Right ventricle myocardium inferior (tissue), 1 donor: ENCODE measurements at places on chromosomes 6 and 20. TPM values are rescaled to one million over a fixed set of nuclear protein-coding genes. Genes with fewer than 3 reads are reported as not detected.

GPX5 gene
- total RNA-seq: not detected

COL9A3 gene
- 5.5 TPM for total RNA-seq

IER3 gene
- total RNA-seq: 19.2 TPM

LPA gene
- not detected for total RNA-seq

FOXS1 gene
- 0.89 TPM for total RNA-seq

DEFB127 gene
- total RNA-seq: not detected

TCF19 gene
- 5.2 TPM for total RNA-seq

CTAGE9 gene
- total RNA-seq: not detected

TBX18 gene
- total RNA-seq: 8.4 TPM

FHL5 gene
- total RNA-seq: 6.8 TPM

ARMC2 gene
- total RNA-seq: 9.5 TPM

PPP1R3G gene
- total RNA-seq: 13.1 TPM

SOX18 gene
- 38.4 TPM for total RNA-seq

OOEP gene
- not detected for total RNA-seq

RSPO3 gene
- total RNA-seq: 0.92 TPM

SMIM28 gene
- not detected for total RNA-seq

SEMG1 gene
- not detected for total RNA-seq

PRDM13 gene
- total RNA-seq: not detected

ENPP5 gene
- total RNA-seq: 2.8 TPM

PLN gene
- total RNA-seq: 2,685 TPM

MEP1A gene
- not detected for total RNA-seq

GRM1 gene
- 2.9 TPM for total RNA-seq

PERP gene
- total RNA-seq: 49.1 TPM

MAS1 gene
- not detected for total RNA-seq

CDH4 gene
- total RNA-seq: 0.08 TPM

TMEM74B gene
- 2.9 TPM for total RNA-seq

SLC52A3 gene
- 2.7 TPM for total RNA-seq

CNPY3 gene
- total RNA-seq: 22.9 TPM

C20orf144 gene
- total RNA-seq: not detected

SLC18B1 gene
- 2.8 TPM for total RNA-seq

PCNA gene
- 35.8 TPM for total RNA-seq

LAMA2 gene
- 119 TPM for total RNA-seq

HAO1 gene
- not detected for total RNA-seq

FOXC1 gene
- total RNA-seq: 2.7 TPM

PRSS35 gene
- total RNA-seq: not detected

IMPG1 gene
- total RNA-seq: not detected
